Left renal pelvis (tissue), 4 donors: ENCODE measurements at places on chromosomes 2 and 18.

DNA sequence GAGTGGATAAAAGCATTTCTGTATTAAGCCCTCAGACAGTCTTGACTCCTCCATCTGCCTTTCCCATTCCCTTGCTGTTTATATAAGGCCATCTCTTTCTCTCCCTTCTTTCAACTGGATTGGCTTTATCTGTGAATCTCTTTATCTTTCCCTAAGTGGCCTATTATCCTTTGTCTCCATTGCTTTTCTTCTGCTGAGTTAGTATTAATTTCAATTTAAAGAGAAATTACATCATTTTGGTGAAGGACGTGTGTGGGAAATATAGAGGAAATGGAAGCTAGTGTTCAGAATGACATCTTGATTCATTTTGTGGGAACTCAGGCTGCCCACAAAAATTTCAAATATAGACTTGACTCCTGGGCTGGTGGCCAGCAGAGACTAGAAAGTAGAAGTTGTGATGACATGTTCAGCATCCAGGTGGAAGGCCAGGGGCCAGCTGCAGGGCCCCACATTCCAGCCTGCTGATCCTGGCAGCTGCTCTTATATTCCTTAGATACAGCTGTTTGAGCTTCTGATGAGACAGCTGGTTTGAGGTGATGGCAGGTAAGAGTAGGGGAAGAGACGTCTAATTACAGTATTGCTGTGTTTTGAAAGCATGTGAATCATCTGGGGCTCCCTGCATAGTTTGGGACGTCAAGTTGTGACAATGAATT, 52.3 kb downstream of the DIS3L2 start:
- DNase-seq = no peak

- DNase-seq = no peak
Observed at GRCh38 chr2:140604096-140604495, 1526.7 kb downstream of the LRP1B start.

- DNase-seq = no peak
Observed at GRCh38 chr18:28736951-28737350, 560.0 kb upstream of the CDH2 start.

GRCh38 chr2:6846967-6847681, 18.6 kb downstream of the CMPK2 start:
- no peak for DNase-seq

DNA sequence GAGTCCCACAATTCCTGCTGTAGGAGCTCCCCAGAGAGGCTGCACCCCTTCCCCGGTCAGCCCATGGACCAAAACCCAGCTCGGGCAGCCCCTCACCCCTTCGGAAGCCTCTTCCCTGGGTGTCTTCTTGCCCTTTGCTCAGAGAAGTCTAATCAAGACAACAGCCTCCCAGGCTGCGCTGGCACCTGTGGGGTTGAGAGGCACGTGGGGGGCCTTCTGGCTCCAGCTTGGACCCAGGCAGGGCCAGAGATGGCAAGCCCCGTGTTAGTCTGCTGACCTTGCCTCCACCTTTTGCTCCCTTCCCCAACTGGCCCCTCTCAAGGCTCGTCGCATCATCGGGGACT, 10.4 kb downstream of the SLC4A3 start:
- no peak for DNase-seq

- no peak for DNase-seq
Observed at GRCh38 chr2:211306929-211307328, 750.5 kb downstream of the CPS1 start.

DNA sequence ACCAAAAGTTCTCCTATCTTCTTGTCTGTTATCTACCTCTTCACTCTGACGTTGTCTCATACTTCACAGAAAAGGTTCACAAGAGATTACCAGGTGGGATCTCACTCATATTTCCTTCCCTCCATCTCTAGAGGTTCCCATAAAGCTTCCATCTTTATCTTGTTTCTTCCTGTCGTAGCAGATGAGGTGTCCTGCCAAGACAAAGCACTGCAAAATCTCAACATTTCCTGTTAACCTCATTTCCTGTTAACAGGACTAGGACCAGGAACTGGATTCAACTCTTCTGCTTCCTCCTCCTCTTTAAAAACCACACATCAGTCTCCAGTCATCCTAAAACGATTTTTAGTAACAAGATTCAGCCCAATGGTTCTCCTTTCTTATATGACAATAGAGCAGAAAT, 512.8 kb upstream of the NRP2 start:
- DNase-seq = no peak

GRCh38 chr18:77617694-77618093, 368.0 kb downstream of the GALR1 start:
- no peak for DNase-seq

DNA sequence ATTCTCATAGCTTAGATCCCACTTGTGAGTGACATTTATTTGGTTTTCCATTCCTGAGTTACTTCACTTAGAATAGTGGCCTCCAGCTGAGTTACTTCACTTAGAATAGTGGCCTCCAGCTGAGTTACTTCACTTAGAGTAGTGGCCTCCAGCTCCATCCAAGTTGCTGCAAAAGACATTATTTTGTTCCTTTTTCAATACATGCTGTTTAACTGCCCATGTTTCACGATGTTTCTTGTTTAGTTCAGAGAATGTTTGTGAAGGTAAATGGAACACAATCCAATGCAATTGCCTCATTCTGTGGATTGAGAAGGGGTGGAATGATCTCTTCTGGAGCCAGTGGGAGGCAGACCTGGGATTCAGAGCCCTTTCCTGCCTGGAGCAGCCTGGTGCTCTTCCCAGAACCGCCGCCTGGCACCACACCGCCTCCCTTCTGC, 273.5 kb upstream of the ATP5MC3 start:
- DNase-seq = no peak

GRCh38 chr2:19408592-19408991, 50.2 kb upstream of the OSR1 start:
- DNase-seq = no peak

- DNase-seq = no peak
Observed at GRCh38 chr2:3024401-3024935, 353.1 kb downstream of the EIPR1 start.

DNA sequence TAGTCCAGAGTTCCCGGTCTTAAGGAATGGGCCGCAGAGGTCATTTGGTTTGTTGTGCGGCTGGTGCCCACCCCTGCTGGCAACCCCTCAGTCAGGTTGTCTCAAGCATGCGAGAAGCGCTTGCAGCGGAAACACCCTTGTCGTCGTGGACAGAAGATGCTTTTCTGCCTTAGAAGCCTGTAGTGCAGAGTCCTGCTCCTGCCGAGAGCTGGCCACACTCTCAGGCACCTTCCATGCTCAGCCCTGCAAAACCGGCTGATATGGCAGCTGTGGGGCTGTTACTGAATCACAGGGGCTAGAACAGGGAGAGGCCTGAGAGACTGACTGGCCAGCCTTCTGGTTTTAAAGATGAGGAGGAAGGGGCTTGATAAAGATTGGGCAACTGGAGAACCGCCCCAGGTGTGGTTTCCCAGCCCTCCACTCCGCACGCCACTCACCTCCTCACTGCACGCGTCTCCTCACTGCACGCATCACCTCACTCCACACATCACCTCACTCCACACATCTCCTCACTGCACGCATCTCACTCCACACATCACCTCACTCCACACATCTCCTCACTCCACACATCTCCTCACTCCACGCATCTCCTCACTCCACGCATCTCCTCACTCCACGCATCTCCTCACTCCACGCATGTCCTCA, 103.6 kb downstream of the USP40 start:
- DNase-seq = no peak

DNA sequence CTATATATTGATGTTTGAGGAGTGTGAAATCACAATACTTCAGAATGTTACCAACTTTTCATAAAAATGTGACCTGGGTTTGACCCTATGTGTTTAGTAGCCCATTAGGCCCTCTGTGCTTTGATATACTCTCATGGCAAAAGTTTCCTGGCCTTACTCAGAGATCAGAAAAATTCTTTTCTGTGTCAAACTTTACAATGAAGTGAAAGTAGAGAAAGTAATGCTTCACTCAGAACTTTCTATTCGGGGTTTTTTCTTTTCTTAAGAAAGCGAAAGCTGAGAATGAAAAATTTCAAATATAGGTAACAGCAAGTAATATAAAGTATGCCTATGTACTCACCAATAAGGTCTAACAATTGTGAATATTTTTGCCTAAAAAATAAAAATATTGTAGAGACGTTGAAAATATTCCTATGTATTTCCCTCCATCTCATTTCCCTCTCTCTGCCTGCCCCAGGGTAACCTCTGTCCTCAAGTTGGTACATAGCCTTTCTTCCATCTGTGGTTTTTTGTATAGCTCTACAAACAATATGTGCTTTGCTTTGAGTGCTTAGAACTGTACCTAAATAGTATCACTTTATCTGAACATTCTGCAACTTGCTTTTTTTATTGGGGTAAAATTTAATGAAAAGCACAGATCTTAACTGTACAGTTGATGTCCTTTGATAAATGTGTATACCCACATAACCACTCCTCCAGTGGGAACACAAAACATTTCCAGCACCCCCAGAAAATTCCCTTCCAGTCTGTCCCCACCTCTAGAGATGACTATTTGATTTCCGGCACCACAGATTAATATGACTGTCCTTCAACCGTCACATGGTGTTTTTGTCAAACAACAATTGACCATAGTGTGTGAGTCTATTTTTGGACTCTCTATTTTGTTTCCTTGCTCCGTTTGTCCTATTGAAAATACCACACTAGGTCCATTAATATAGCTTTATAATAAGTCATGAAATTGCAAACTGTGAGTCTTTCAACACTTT, 10.3 kb upstream of the ACKR3 start:
- no peak for DNase-seq

DNA sequence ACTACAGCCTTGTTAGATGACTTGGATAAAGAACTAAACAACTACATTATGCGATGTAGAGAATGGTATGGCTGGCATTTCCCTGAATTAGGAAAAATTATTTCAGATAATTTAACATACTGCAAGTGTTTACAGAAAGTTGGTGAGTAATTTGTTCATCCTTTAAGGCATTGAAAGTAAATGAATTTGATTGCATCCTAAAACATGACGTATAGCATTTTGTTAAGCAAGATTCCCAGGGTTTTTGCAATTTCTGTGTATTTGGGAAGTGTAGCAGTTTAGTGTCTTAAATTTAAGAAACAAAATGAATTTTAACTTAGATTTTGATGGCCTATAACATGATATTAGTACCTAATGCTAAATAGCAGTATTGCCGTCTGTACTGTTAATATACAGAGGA, 24.8 kb downstream of the NOP58 start:
- DNase-seq = no peak

GRCh38 chr2:136208682-136209420, 90.9 kb upstream of the CXCR4 start:
- DNase-seq = peak; percentile 39

DNA sequence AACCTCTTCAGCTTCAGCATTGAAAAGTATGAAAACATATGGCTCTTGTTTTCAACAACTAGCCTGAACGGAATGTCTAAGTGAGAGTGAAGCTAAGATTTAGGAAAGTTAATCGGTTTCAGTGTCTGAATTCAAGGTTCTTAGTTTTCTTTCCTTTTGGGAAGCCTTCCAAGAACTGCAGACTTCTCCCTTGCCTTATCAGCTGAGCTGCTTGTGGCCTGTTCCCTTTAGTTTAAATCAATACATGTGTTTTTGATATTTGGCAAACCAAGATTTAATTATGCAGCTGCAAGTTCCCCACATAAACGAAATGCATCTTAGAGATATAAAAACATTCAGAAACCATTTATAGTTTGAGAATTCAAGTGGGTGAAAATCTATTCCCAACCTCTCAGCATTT, 274.3 kb upstream of the NRP2 start:
- no peak for DNase-seq

GRCh38 chr18:35920623-35921022, 51.9 kb upstream of the RMP24 start:
- no peak for DNase-seq

DNA sequence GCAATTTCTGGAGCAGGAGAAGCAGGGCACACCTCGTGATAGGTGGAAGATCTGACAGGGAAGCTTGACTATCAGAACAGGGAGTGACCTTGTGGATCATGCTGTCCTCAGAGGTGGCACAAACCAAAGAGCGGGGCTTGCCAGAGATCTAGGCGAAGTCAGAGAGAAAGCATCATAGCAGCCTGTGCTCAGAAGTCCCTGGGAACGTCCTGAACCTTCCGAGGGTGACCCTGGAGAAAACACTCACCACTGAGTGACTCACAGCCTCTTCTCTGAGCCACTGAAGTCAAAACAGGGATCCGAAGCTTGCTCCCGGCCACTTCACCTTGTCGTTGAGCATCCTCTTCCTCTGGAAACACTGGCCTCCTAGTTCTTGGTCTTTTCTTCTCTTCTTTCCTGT, 56.7 kb downstream of the IL1R2 start:
- no peak for DNase-seq

GRCh38 chr2:20429528-20429927, 17.3 kb upstream of the RHOB start:
- no peak for DNase-seq

DNA sequence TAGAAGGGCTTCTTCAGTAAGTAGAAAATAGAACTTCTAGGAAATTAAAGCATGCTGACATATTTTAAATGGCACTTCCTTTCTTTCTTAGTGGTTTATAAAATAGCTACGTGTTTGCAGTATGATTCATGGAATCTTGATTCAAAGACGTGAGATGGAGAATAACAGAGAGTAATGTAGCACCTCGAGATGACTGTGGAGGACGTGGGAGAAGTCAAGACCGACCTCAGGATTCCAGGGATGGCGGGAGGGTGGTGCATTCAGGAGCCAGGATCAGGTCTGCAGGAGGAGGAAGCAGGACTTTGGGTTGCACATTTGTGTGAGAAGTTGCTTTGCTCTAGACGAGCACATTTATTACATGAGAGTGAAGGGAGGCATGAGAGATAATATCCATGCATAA, 56.0 kb downstream of the DCDC2C start:
- no peak for DNase-seq

DNA sequence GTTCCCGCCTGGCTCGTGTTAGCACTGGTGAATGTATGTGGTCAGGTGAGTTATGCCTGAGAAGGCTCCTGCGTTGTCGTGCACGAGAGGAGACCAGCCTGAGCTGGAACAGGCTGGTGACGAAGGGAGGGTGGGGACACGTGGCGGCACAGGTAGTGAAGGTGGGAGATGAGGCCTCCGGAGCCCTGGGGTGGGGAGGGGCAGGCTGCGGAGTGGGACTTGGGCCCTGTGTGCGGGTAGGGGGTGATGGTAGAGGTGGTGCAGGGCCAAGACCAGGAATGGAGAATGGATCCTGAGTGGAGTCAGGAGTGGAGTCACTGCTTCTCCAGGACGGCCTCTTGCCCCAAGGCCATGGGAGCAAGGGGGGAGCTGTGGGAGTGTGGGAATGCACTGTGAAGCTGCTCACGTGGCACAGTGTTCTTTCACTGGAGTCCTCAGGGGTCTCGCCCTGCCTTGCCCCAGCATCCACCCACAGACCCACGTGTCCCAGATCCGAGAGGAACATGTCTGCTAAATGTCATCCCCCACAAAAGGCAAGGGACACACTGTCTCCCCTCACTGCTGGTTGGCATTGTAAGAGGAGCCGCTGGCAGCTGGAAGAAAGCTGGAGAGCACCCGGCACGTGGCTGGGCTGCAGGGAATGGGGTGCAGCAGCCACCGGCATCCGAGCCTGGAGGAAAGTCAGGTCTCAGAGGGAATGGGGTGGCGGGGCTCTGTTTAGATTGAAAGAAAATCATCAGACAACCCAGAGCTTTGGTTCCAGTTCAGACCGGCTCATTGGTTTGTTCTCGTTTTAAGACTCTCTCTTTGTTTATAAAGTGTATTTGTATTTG, 63.7 kb downstream of the CYP26B1 start:
- DNase-seq = no peak

- no peak for DNase-seq
Observed at GRCh38 chr2:128867936-128868636, 549.4 kb upstream of the HS6ST1 start.

GRCh38 chr18:5746844-5747243, 148.5 kb downstream of the TMEM200C start:
- DNase-seq = no peak
